Right atrium auricular region (tissue), 2 donors: ENCODE measurements at places on chromosomes 5 and 9. TPM values are rescaled to one million over a fixed set of nuclear protein-coding genes. Genes with fewer than 3 reads are reported as not detected.
A peak's percentile ranks its signal among the peaks of the same experiment; 100 is the strongest.

DNA sequence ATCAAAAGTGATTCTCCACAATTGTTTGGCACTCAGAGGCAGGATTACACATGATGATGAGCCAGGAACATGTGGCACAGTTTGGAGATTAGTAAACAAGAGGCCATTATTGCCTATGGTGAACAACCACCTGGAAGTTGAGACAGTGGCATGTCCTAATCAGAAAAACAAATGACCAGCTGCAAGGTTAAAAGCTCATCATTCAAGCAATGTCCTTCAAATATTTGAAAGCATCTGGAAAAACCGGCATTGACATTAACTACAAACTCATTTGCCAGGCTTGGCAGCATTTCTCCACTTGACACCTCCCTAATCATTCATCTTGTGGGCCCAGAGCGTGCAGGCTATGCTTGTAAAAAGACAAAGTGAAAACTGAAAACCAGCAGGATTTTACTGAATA lies 80.6 kb upstream of the MEGF10 start:
- no peaks in the 10 kb centered on the region for H3K36me3 ChIP-seq
- no peaks in the 10 kb centered on the region for H3K4me1 ChIP-seq
- H3K4me3 ChIP-seq, result no peak overlapping the region
- no peaks in the 10 kb centered on the region for H3K27me3 ChIP-seq

- H3K27ac ChIP-seq, result no peak overlapping the region
- no peaks in the 10 kb centered on the region for H3K36me3 ChIP-seq
- no peak overlapping the region for H3K4me3 ChIP-seq
Measured at GRCh38 chr5:133456933-133457402, 155.4 kb downstream of the FSTL4 start.

Gene EIF4E1B
- not detected for total RNA-seq

- no peaks in the 10 kb centered on the region for H3K36me3 ChIP-seq
- H3K4me1 ChIP-seq, result no peaks in the 10 kb centered on the region
- DNase-seq, result no peak
- no peaks in the 10 kb centered on the region for H3K27me3 ChIP-seq
- H3K4me3 ChIP-seq, result no peak overlapping the region
- no peak overlapping the region for H3K27ac ChIP-seq
Measured at GRCh38 chr5:3276896-3277295, 318.7 kb upstream of the IRX1 start.

GRCh38 chr9:95901506-95901905 lies 26.0 kb downstream of the ERCC6L2 start:
- no peak for DNase-seq
- no peaks in the 10 kb centered on the region for H3K27me3 ChIP-seq
- H3K27ac ChIP-seq, result no peak overlapping the region
- H3K4me1 ChIP-seq, result no peaks in the 10 kb centered on the region

DNA sequence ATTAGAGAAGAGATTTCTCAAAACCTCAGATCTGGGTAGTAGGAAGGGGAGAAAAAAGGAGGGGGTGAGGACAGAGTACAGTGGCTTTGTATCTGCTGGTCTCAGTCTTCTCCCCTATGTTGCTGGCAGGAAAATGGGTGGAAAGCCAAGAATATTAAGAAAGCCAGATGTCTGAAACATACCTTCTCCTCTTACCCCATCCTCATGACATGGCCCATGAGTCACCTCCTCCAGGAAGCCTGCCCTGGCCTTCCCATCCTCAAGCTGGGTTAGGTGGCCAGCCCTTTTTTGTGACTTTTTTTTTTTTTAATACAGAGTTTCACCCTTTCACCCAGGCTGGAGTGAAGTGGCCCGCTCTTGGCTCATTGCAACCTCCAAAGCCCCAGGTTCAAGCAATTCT lies 61.8 kb downstream of the ABCA1 start:
- peaks cover 42% of the 10 kb centered on the region for H3K4me1 ChIP-seq
- no peak overlapping the region for H3K4me3 ChIP-seq
- H3K27me3 ChIP-seq, result no peaks in the 10 kb centered on the region
- no peak for DNase-seq

Gene FOXD4L4
- total RNA-seq, result not detected

DNA sequence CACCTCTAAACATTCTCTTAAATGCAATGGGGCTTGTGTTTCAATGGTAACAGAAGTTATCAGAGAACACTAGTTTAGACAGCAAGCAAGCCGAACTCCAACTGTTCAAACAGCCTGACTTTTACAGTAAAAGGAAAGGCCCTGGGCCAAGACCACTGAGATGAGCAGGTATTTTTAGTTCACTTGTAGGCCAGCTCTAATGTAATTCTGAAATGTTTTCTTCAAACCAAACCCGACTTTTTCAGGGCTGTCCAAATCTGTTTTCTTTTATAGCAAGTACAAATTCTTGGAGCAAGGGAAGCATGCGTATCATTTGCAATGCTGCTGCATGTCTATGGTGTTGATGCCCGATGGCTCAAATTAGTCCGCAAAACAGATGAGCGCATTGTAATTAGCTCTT lies 192.9 kb downstream of the SLF1 start:
- no peaks in the 10 kb centered on the region for H3K4me1 ChIP-seq
- H3K36me3 ChIP-seq, result no peaks in the 10 kb centered on the region
- H3K4me3 ChIP-seq, result no peak overlapping the region
- no peaks in the 10 kb centered on the region for H3K27me3 ChIP-seq
- no peak overlapping the region for H3K27ac ChIP-seq
- no peak for DNase-seq

- H3K36me3 ChIP-seq, result no peaks in the 10 kb centered on the region
- H3K4me3 ChIP-seq, result no peak overlapping the region
- DNase-seq, result no peak
- no peaks in the 10 kb centered on the region for H3K4me1 ChIP-seq
- no peaks in the 10 kb centered on the region for H3K27me3 ChIP-seq
Measured at GRCh38 chr5:82365744-82366228, 87.6 kb upstream of the RPS23 start.

Gene FBP1
- 3.6 TPM for total RNA-seq

- H3K4me1 ChIP-seq, result no peaks in the 10 kb centered on the region
- peak overlapping the region; percentile 67 for H3K27ac ChIP-seq
- no peak for DNase-seq
- no peak overlapping the region for H3K4me3 ChIP-seq
- H3K36me3 ChIP-seq, result no peaks in the 10 kb centered on the region
Measured at GRCh38 chr5:67043796-67044511, 152.6 kb downstream of the CD180 start.

DNA sequence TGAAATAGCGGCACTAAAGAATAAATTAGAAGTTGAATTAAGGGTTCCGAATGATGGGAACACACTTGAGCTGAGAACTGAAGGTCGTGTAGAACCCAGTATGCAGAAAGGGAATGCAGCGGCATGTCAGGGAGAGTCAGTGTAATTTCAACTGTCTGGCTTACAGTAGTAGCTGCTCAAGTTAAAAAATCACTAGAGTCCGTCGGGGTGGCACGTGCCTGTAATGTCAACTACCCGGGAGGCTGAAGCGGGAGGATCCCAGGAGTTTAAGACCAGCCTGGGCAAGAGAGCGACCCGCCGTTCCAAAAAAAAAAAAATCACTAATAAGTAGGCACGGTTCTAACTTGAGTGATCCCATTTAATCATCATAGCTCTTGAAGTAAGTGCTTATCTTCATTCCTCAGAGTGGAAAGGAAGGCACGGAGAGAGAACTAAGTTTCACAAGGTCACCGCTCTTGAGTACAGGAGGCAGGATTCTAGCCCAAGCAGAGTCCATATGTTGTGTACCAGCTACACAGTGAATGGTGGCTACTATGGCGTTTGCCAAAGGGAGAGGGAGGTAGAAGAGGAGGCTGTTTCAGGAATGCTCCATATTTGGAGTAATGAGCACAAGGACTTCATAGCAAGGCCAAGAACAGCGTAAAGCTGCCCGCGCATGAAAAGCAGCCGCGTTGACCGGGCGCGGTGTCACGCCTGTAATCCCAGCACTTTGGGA lies 831 bp downstream of the RMRP start:
- no peak for DNase-seq
- peaks cover 15% of the 10 kb centered on the region for H3K36me3 ChIP-seq
- H3K27ac ChIP-seq, result peak overlapping the region; percentile 97
- peaks cover 42% of the 10 kb centered on the region for H3K4me1 ChIP-seq
- H3K27me3 ChIP-seq, result no peaks in the 10 kb centered on the region
- H3K4me3 ChIP-seq, result peak overlapping the region; percentile 36

DNA sequence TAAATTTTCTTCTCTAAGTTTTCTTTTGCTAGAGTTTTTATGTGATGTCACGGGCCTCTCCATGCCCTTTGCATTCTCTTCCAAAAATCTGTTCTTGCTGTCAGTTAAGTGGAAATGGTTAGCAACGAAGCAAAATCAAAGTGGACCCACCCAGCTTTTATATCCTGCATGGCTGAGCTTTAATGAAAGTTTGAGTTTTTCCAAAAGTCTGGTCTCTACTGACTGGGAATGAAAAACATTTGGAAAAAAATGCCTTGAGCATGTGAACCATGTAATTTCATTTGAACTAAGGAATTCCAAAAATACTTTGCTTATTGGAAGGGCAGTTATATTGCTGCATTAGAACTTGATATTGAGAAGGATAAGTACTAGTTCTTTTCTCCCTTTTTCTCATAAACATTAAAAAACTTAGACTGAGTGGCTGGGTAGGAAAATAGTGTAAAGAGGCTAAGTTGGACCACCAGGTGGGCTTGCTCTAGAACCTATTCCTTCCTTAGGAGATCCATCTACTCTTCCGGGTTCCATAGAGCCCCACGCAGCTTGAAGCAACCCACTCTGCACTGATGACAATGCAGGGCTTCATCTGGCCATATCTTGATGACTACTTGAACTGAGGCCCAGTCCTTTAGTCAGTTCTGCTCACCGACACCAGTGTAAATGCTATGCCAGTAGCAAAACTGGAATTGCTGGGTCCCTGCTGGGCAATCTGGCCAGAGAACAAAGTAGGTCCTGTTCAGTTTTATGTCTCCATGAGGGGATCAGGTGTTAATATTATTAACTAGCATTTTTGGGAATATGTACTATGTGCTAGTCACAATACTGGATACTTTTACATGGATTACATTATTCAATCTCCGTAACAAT lies 17.4 kb upstream of the RIC1 start:
- DNase-seq, result no peak
- H3K4me3 ChIP-seq, result no peak overlapping the region
- H3K4me1 ChIP-seq, result no peaks in the 10 kb centered on the region
- H3K27ac ChIP-seq, result no peak overlapping the region

Gene OR13C9
- not detected for total RNA-seq

DNA sequence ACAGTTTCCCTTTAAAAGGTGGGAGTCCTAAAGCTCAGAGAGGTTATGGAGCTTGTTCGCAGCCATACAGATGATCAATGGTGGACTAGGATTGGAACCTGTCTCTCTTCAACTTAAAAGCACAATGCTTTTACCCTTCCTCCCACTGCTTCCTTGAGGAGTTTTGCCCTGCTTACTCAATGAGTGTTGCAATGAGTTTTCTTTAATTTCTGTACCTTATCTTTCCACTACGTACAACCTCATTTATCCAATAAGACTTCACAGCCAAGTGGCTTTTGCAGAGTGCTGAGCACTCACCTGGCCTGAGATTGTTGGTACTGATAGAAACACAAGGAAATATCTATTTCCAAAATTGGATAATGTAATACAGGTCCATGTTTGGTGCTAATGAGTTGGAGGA lies 64.7 kb upstream of the ANKRD55 start:
- peaks cover 11% of the 10 kb centered on the region for H3K4me1 ChIP-seq
- no peak for DNase-seq
- H3K36me3 ChIP-seq, result no peaks in the 10 kb centered on the region
- H3K27me3 ChIP-seq, result no peaks in the 10 kb centered on the region
- H3K27ac ChIP-seq, result peak overlapping the region; percentile 26

DNA sequence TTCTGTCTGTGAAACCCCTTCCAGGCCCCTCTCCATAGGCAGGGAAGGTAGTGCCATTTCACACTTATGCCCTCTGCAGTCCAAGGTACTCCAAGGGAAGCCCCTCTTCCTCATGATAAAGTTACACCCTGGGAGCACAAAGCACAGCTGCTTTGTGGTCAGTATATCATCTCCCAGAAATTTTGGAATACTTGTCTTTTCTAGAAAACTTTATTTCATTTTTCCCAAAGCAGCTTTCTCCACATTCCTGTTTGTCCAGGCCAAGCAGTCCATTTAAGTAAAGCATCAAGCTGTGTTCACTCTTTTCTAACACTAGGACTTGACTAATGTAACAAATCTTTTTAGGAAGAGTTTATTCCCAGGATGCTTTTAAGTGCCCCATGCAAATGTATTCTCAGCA lies 371.8 kb upstream of the RGMB start:
- H3K27me3 ChIP-seq, result no peaks in the 10 kb centered on the region
- no peak overlapping the region for H3K4me3 ChIP-seq
- no peaks in the 10 kb centered on the region for H3K4me1 ChIP-seq
- no peak overlapping the region for H3K27ac ChIP-seq

DNA sequence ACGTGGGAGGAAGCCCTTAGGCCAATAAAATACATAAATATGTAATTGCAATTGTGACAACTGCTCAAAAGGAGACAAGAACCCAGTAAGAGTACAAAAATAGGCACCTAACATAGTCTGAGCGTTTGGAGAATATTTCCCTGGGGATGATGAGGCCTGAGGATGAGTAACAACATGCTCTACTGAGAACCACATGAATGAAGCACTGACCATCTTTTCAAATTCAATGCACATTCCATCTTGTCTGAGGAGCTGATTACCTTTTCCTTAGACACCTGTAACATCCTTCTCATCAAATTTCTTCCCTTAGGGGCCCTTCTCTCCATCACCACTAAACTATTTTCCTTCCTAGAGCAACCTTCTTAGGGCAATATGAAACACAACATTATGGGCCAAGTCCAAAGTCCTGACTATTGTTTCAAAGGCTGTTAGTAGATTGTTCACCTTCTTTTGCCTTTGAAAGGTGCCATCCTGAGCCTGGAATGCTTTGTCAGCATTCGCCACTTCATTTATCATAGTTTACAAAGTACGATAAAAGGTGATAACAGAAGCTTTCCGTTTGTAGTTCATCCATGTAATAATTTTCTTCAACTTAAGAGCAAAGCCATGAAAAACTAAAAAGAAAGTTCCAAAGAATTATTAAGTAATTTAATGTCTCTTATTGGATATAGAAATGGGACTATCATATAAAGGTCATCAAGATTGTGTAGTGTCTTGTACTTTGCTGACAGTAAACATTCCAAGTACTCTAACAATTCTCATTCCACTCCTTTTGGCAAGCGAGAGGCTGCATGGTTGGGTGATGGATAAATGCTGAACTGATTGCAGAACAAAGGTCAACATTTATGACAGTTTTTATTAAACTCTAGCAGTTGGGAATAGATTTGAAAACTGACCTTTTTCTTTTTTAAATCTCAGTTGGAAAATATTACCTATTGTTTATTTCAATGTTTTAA lies 471.3 kb downstream of the PDE4D start:
- no peak for DNase-seq
- H3K27me3 ChIP-seq, result no peaks in the 10 kb centered on the region
- H3K36me3 ChIP-seq, result no peaks in the 10 kb centered on the region
- H3K4me1 ChIP-seq, result no peaks in the 10 kb centered on the region
- H3K4me3 ChIP-seq, result no peak overlapping the region

- no peaks in the 10 kb centered on the region for H3K4me1 ChIP-seq
- no peaks in the 10 kb centered on the region for H3K27me3 ChIP-seq
- H3K36me3 ChIP-seq, result no peaks in the 10 kb centered on the region
- no peak overlapping the region for H3K27ac ChIP-seq
- H3K4me3 ChIP-seq, result no peak overlapping the region
- no peak for DNase-seq
Measured at GRCh38 chr5:174111287-174111973, 65.9 kb downstream of the NSG2 start.
